ENCODE measurements at places on chromosomes 4 and X.

- DNase-seq, result no peak
Observed at GRCh38 chrX:24426921-24427746, 38.0 kb upstream of the PDK3 start.

- DNase-seq, result no peak
Observed at GRCh38 chr4:27206009-27206408, 345.4 kb downstream of the STIM2 start.

DNA sequence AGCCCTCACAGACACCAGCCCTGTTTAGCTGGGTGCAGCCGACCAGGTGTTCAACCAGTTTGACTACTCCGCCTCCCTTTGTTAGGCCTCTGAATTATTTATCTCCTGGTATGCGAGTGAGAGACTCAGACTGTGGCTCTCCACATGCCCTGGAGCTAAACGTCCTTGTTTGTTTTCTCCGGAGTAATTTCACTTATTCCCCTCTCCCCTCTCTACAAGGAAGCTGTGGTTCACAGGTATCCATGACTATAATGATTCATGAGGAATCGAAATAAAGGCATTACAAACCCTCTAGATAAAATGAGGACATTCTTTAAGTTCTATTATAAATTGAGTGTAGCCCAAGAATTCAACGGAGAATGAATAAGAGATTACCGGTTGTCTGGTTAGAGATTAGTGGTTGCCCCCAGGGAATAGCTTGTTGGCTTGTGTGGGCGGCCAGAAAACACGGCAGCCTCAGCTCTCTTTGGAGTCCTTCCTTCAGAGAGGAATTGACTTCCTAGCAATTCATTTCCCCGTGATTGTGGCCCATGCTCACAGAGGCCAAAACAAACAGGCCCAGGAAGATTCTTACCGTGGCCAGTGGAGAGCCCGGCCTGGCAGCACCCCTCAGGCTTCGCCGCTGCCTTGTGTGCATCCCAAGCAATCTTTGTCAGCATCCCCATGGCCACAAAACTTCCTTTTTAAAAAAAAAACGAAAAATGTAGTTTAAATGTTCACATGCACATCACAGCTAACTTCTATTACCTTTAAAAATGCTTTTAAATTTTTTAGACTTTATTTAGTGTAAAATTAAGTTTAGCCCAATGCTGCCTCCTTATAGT is 60.2 kb upstream of the CBR4 start:
- peak; percentile 97 for DNase-seq

DNA sequence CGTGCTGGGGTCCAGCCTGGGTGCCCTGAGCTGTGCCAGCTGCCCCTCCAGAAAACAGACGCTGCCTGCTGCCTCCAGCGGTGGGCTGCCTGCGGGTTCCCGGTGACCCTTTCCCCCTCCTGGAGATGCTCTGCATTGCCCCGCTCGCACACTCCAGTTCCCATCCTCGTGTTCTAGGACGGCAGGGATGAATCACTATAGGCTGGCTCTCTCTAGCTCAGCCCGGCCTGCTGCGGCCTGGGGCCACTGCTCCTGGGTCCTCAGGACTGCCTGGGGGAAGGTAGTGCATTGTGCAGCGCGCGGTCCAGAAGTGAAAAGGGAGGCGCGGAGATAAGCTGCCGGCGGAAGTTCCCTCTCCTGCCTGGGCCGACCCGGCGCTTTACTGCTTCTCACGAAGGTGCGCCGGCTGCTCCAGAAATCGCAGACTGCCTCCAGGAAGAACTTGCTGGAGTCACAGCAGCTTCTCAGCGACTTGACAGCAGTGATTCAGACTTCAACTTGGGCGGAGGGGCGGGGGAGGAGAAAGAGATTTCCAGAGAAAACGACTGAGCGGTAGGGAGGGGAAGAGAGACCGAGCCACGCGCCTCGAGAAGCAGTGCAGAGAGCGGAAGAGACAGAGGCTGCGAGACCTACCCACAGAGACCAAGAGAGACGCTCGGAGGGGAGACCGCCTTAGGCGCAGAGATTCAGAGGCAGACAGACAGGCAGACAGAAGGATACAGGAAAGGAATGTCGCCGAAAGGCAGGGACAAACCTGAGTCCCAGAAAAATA is 6.7 kb upstream of the MSX1 start:
- peak; percentile 94 for DNase-seq

GRCh38 chrX:10597871-10598270 is 22.5 kb downstream of the MID1 start:
- peak; percentile 63 for DNase-seq

GRCh38 chrX:103099691-103100090 is 6.7 kb upstream of the NXF3 start:
- no peak for DNase-seq

DNA sequence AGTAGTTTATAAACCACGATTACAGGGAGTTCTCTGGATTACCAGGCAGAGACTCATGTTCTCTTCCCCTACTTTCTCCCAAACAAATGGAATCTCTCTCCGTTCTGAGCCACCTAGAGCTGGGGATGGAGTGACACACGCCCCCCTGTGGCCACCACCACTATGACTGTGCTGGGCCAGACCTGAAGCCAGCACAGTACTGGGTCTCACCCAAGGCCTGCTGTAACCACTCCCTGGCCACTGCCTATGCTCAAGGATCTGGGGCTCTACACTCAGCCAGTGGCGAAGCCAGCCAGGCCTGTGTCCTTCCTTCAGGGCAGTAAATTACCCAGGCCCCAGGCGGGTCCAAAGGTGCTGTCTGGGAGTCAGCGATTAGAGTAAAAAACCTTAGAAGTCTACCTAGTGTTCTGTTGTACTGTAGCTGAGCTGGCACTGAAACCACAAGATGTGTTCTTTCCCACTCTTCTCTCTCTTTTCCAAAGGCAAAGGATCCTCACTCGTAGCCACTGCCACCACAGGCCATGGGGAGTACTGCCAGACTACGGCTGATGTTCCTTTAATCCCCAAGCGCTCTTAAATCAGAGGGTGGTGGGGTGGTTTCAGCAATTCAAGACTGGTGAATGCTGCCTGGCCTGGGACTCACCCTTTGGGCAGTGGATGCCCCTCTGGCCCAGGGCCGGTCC is 412.2 kb upstream of the ARX start:
- DNase-seq, result peak; percentile 86

GRCh38 chr4:70713453-70714078 is 8.2 kb upstream of the RUFY3 start:
- DNase-seq, result peak; percentile 32

DNA sequence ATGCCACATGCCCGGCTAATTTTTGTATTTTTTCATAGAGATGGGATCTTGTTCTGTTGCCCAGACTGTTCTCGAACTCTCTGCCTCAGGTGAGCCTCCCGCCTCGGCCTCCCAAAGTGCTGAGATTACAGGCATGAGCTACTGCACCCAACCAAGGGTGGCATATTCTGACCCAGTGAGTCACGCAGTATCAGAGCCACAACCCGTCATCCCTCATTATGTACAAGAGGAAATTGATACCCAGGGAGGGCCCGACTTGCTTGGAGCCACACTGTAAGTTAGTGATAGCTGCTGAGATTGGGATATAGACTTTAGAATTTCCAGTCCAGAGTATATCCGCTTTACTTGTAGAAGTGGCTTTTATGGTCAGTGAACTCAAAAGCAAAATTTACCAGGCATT is 14.6 kb downstream of the CCKAR start:
- DNase-seq, result no peak

- DNase-seq, result no peak
Observed at GRCh38 chr4:183968931-183969330, 63.8 kb downstream of the STOX2 start.

- DNase-seq, result no peak
Observed at GRCh38 chr4:173924561-173924960, 358.9 kb downstream of the FBXO8 start.

DNA sequence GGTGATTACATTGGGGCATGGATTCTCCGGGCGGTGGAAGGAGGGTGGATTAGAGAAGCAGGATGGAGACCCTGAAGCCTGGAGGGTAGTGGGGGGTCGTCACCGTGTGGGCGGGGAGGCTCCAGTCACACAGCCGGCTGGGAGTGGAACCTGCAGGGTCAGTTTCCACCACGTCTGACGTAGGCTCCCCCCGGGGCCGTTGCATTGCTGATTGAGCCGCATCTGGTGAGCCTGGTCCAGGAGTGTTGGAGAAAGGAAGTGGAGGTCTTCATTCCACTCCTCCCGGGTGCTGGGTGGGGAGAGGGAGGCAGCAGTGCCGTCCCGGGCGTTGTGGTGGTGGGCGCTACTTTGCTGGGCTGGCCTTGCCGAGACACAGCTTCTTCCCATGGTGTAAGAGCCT is 28.1 kb downstream of the TBC1D14 start:
- peak; percentile 76 for DNase-seq

DNA sequence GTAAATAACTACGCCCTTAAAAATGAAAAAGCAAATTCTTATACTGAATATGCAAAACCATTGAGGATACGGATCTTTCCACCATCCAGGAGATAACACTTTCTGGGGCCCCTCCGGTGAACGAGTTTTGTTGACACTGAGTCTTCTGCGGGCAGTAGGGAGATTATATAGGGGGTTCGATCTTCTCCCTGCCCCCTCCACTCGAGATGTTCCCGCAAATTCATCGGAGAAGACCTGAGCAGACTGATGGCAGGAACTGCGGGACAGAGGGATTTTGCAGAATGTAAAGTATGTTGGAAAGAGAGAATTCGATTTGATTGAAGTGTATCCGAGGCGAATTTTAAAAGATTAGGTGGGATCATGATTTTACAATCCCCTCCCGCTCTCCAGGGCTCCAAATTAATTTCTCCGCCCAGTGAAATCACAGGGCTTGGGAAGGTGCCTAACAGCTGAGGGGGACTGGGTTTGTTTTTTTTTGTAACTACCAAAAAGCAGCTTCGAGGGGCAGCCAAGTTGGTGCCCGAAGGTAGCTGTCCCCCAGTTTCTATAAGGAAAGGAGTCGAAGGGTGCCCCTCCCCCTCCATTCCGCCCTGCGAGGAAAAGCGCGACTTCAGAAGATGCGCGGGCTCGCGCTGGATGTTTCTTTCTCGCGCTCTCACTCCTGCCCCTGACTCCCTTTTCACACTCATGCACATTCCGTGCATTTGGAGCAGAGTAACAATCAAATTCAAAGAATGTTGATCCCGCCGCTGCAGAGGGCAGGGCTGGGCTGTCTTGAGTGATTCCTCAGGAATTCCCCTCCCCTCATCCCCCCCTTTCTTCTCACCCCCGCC is 1.2 kb downstream of the TMEM255A start:
- peak; percentile 68 for DNase-seq

DNA sequence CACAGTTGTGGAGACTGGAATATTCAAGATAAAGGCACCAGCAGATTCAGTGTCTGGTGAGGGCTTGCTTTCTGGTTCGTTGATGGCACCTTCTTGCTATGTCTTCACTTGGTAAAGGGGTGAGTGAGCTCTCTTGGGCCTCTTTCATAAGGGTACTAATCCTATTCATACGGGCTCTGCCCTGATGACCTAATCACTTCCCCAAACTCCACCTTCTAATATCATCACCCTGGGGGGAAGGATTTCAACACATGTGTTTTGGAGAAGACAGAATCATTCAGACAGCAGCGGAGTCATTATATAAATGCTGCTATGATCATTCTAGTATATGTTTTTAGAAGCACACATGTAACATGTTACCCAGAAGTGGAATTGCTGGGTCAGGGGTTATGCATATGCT is 295.3 kb upstream of the CTSO start:
- DNase-seq, result no peak

All from ELF-1 (cell line).